ENCODE measurements at places on chromosomes 1 and 21. TPM values are rescaled to one million over a fixed set of nuclear protein-coding genes. Genes with fewer than 3 reads are reported as not detected.

OR2L8 gene
- total RNA-seq = 0.53 TPM

PSMD4 gene
- 119 TPM for total RNA-seq

LHX8 gene
- total RNA-seq = not detected

FALEC gene
- total RNA-seq = not detected

VAV3 gene
- 6.4 TPM for total RNA-seq

CACNA1E gene
- total RNA-seq = 0.04 TPM

LCE1A gene
- total RNA-seq = not detected

FOXO6 gene
- 1.7 TPM for total RNA-seq

GJA5 gene
- 19.6 TPM for total RNA-seq

STUM gene
- total RNA-seq = 7.8 TPM

HMCN1 gene
- 6.9 TPM for total RNA-seq

AQP10 gene
- not detected for total RNA-seq

ARHGEF10L gene
- 34.3 TPM for total RNA-seq

HSD3B2 gene
- not detected for total RNA-seq

PLEKHN1 gene
- 0.40 TPM for total RNA-seq

TMPRSS15 gene
- total RNA-seq = not detected

ALG6 gene
- total RNA-seq = 19.5 TPM

ITLN2 gene
- total RNA-seq = not detected

SRSF10 gene
- total RNA-seq = 92.1 TPM

CD1E gene
- not detected for total RNA-seq

CYP4A11 gene
- 0.36 TPM for total RNA-seq

AMY1A gene
- not detected for total RNA-seq
